ENCODE measurements at places on chromosomes 1 and 21.
A peak's percentile ranks its signal among the peaks of the same experiment; 100 is the strongest.

- no peak for DNase-seq
Measured at GRCh38 chr1:2177541-2177940, 17.0 kb downstream of the FAAP20 start.

DNA sequence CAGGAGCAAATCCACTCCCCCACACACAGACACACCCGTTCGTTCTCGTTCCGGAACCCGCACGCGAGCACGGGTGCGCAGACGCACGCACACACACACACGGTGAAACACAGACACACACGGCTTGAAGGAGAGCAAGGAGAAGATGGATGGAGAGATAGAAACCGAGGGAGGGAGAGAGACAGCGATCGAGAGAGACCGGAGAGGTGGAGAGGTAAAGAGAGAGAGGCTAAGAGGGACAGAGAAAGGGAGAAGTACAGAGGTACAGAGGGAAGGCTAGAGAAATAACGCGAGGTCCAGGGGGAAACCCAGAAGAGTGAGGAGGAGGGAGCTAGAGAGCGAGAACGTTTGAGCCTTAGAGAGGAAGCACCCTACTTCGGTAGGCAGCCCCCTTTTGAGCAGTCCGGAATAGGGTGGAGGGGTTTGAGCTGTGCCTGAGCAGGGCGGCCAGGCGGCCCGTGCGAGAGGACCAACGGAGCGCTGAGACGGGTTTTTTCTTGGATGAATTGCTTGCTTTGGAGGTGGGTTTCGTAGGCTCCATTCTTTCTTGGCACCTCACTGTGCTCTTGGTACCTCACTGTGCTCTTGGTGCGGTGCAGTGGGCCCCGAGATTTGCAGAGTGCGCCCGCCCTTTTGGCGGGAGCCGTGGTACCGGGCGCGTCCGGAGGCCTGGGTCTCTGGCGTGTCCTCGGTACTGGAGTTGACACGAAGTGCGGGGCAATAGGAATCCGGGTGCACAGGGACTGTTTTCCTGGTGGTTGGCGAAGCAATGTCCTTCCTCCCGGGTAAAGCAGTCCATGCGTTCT lies 88.4 kb upstream of the RHOU start:
- DNase-seq = no peak

DNA sequence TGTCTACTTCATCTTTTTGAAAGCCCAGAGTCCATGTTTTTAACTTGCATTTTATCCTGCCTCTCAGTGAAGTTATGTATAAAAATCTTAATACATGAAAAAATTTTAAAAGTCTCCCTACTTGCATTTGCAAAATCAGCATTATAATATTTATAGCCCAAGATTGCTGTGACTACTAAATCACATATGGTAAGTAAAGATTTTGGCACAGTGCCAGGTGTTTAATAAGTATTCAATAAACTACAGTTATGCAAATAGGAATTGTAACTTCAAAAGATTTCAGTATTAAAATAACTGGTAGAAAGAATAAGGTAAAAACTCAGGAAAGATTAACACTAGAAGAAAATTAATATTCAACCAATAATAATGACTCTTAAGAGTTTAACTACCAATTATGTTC lies 641.7 kb downstream of the LRRIQ3 start:
- no peak for DNase-seq

- no peak for DNase-seq
Measured at GRCh38 chr1:221874285-221875003, 132.6 kb upstream of the DUSP10 start.

DNA sequence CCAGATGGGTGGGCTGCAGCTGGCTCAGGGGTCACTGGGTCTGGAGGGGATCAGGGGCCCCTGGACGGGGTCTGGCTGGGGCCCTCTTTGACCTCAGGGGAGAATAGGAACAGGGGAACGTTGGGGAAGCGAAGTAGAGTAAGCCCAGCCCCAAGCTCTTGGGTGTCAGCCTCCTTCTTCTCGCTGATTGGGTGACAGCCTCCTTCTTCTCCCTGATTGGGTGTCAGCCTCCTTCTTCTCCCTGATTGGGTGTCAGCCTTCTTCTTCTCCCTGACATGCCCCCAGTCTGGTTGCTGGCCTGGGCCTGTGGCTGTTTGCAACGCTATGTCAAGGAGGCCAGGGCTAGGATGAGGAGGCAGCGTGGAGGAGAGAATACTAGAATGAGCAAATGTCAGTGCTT lies 76.7 kb upstream of the CASZ1 start:
- DNase-seq = no peak

DNA sequence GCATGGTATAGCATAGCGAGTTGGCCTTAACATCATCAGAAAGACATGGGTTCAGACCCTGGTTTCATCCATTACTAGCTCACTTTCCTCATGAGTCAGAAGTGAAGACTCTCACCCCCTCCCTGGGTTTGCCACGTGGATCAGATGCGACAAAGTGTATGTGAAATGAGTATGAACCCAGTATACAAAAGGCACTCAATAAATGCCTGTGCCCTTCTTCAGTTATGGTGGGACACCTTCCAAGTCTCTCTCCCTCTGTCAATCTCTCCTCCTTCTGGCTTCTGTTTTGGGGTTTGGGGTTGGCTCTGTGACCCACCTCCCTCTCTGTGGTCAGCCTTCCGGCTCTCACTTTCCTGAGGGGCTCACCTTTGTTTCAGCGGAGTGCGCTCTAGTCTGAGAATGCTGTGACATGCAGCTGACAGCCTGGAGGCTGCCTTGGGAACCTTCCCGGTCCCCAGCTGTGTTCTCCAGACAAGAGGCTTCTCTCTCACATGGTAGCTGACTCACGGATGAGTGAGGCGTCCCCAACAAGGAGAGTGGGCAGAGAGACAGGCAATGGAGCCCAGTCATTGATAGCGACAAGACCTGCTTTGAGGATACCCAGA lies 155.0 kb upstream of the EDN2 start:
- no peak for DNase-seq

- DNase-seq = no peak
Measured at GRCh38 chr1:23664837-23665795, 26.5 kb upstream of the RPL11 start.

GRCh38 chr1:161499099-161500039 lies 5.9 kb upstream of the FCGR2A start:
- DNase-seq = no peak

DNA sequence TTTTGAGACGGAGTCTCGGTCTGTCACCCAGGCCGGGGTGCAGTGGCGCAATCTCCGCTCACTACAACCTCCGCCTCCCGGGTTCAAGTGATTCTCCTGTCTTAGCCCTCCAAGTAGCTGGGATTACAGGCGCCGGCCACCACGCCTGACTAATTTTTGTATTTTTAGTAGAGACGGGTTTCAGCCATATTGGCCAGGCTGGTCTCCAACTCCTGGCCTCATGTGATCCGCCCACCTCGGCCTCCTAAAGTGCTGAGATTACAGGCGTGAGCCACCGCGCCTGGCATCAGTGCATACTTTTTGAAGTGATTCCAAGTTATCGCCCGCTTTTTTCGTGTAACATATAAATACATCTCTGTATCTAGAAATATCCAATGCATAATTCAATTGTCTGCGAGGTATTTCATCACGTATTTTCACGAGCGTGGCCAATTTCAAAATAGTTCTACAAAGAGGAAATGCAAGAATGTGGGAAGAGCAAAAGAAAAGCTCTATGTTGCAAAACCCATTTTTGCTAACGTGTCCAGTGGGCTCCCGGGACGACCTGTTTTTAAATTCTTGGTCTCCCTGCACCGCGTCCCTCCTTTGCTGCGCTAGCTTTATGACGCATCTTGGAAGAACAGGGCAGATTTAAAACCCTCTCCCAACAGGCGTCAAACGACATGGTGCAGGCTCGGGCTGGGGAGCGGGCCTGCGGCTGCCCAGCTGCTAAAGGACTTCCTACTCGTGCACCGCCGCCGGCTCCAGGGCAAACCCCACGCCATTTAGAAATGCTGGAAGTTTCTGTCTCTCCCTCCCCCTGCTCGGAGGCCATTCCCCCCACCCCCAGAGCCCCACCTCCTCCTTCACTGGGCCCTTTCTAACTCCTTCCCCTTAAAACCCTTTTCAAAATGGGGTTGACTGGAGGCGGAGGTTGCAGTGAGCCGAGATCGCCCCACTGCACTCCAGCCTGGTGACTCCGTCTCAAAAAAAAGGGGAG lies 923 bp upstream of the IFNGR2 start:
- DNase-seq = no peak

DNA sequence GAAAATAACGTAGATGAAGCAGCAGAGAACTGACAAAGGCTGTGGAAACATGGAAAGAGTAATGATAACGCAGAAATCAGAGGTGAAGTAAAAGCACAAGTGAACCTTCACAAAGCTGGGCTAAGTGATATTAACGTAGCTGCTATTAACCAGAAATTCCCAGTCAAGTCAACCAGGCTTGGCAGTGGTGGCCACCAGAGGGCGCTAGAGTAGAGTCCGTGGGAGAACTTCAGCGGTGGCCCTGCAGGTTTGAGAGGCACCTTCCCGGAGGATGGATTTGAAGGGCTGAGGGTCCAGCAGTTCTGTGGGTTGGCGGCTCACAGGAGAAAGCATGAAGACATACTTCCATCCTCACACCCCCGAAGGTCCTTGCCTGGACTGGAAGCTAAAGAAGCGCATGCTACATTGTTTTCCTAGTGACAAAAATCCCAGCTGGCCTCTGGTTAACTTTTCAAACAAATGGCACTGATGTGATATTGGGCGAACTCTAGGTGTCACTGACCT lies 81.7 kb upstream of the ZNF648 start:
- DNase-seq = peak; percentile 72

GRCh38 chr1:63923302-63923701 lies 149.5 kb downstream of the ROR1 start:
- no peak for DNase-seq

- DNase-seq = no peak
Measured at GRCh38 chr1:184931566-184931965, 42.7 kb downstream of the NIBAN1 start.

- DNase-seq = no peak
Measured at GRCh38 chr1:230356869-230357794, 69.0 kb downstream of the PGBD5 start.

DNA sequence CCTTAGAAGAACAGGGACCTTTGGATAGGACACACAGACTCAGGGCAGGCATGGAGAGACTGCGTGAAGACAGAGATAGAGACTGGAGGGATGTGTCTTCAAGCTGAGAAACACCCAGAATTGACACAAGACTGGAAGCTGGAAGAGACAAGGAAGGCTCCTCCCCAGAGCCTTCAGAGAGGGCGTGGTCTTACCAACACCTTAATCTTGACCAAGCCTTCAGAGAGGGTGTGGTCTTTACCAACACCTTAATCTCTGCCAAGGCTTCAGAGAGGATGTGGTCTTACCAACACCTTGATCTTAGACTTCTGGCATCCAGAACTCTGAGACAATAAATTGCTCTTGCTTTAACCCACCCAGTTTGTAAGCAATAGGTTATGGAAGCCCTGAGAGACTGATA lies 481.4 kb upstream of the VAMP3 start:
- no peak for DNase-seq

GRCh38 chr1:185284533-185285276 lies 32.3 kb downstream of the IVNS1ABP start:
- DNase-seq = no peak

GRCh38 chr1:67646145-67647035 lies 38.6 kb upstream of the GADD45A start:
- DNase-seq = no peak

DNA sequence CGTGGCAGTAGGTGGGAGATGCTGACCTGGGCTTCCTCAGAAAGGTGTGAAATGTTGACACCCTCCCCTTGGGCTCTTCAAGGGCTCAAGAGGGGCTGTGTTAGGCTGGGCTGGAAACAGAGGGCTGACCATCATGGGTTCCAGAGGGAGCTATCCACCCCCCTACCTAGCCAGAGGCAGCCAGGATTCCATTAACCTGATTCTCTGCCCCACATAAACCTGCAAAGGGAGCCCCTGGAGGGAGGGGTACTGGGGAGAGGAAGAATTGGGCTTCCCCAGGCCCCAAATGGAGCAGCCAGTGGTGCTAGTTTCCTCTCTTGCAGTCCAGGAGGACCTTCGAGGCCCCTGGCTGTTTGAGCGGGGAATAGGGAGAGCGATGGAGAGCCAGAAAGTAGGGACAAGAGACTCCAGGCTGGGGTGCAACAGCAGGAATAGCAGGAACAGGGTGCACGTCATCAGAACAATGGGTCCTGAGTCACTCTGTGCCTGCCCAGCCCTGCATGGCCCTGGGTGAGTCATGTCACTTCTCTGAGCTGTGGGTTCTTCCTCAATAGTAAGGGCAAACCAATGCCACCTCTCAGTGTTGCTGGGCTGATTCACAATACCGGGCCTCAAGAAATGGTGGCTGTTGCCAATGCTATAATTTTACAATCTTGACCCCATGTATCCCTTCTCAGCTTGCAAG lies 121.2 kb downstream of the EPHB2 start:
- no peak for DNase-seq

GRCh38 chr1:228448372-228448771 lies 31.7 kb upstream of the TRIM17 start:
- DNase-seq = no peak

GRCh38 chr1:235996048-235996785 lies 68.7 kb downstream of the NID1 start:
- no peak for DNase-seq

DNA sequence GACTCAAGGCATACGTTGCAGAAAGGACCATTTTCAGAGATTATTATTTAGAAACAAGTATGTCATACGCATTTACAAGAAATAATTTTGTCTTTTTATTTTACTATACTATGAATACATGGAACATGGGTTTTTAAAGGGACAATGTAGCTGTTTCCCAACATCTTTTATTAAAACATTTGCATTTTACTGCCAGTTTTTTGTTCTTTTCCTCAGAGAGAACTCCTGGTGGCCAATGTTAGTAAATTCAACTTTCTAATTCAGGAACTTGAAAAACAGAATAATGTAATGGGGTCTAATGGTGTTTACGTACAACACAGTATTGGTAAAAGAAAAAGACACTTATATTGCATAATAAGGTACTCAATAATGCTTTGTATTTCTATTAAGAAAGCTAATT lies 14.9 kb downstream of the PRDM2 start:
- no peak for DNase-seq

GRCh38 chr21:26845066-26845758 lies at the start of gene ADAMTS1:
TSS of gene ADAMTS1 (minus strand) at chr21:26845409. CDS start at chr21:26844954, 455 bp downstream.
- no peak for DNase-seq

GRCh38 chr1:17027403-17027802 lies 15.7 kb upstream of the ATP13A2 start:
- no peak for DNase-seq

DNA sequence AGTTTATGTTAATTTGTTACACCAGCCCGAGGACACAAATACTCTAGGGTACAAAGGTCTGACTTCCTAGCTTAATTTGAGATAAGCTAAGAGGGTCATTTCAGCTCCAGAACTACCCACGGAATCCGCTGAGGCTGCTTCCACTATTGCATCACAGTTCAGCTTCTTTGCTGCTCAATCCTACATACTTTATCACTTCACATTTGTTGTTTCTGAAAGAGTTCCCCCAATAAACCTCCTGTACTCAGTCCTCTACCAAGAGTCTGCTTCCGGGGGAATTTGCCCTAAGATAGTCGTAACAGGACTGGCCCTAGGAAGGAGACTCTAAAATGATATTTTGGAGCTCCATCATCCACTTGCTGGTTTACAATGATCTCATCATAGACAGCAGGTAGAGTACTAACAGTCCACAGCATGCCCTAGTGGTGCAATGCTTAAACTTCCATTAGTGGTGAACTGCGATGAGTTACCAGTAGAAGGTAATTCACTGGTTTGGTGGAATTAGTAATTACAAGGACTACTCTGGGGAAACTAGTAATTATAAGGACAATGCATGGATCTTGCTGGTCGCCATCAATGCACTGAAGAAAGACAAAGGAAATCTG lies 229.3 kb downstream of the USH2A start:
- DNase-seq = no peak

Data from stimulated activated CD4-positive, alpha-beta T cell treated with anti-CD3 and anti-CD28 coated beads, TNF-alpha, amount 100 ng/mL, for 4 hours (primary cell).